Activated T-cell treated with anti-CD3 and anti-CD28 coated beads for 4 hours (primary cell): ENCODE measurements at places on chromosomes 2 and 18.

DNA sequence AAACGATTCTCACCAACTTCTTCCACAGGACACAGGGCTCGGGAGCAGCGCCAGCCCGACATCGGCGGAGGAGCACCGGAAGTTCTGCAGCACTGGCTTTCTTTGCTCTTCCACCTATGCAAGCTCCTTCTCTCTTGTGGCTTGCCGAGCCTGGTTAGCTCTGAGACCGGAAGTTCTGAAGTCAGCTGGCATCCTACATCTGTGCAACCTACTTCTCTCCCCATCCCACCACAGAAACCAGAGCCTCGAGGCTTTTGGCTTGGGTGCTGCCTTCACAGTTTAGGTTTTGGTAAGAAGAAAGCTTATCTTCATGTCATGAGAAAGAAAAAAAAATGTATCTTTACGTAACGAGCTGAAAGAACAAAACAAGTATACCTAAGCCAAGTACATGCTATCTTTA lies 111.7 kb downstream of the ANKRD44 start:
- DNase-seq, result peak; percentile 70

- DNase-seq, result no peak
These were observed 99.1 kb downstream of the EDAR start for GRCh38 chr2:108889907-108890306.

DNA sequence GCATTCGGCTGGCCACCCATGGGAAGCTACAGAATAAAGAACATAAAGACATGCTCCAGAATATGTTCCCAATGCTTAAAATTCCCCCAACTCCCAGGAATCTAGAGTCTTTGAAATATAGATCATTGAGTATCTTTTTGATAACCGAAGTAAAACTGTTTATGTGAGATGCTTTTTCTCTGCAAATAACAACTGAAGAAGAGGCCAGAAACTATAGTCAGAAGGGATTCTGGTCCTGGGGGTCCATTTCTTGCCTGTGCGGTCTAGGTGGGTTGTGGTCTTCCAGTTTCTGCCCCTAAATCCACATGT lies 30.6 kb upstream of the SLC66A3 start:
- no peak for DNase-seq

- DNase-seq, result no peak
These were observed 12.7 kb downstream of the USP39 start for GRCh38 chr2:85628658-85629057.

DNA sequence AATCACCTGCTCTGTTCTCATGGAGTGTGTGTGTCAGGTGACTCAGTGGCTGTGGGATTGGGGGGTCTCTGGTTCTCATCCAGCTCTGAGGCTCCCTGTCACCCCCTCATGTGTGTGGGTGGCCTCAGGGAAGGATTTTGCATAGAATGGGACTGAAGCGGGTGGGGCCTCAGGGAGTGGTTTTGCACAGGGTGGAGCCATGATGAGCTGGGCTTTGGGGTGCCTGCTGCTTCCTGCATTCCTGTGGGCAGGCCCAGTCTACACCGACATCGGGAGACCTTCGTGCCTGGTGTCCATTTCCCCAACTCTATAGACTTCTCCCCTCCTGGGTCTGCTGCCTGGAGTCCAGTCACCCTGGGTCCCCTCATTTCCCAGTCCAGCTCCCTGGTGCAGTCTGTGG lies 59.7 kb downstream of the VAPA start:
- DNase-seq, result no peak
